ENCODE measurements at places on chromosomes 2 and 18. TPM values are rescaled to one million over a fixed set of nuclear protein-coding genes. Genes with fewer than 3 reads are reported as not detected.

KCNG3 gene
- total RNA-seq: not detected

MGAT5 gene
- total RNA-seq: 37.0 TPM

GCA gene
- 11.3 TPM for total RNA-seq

ZRANB3 gene
- 4.9 TPM for total RNA-seq

CAB39 gene
- 60.0 TPM for total RNA-seq

CHST9 gene
- total RNA-seq: not detected

MC5R gene
- not detected for total RNA-seq

ITPRIPL1 gene
- 3.2 TPM for total RNA-seq

SLC19A3 gene
- not detected for total RNA-seq

SLC30A3 gene
- 3.4 TPM for total RNA-seq

OTOS gene
- not detected for total RNA-seq

STEAP3 gene
- 27.2 TPM for total RNA-seq

DUSP19 gene
- total RNA-seq: 3.1 TPM

C2orf80 gene
- total RNA-seq: not detected

STARD6 gene
- total RNA-seq: not detected

Measured in mammary microvascular endothelial cell (primary cell).